Activated CD4-positive, alpha-beta memory T cell treated with anti-CD3 and anti-CD28 coated beads for 36 hours (primary cell): ENCODE measurements at places on chromosomes 3 and 15. TPM values are rescaled to one million over a fixed set of nuclear protein-coding genes. Genes with fewer than 3 reads are reported as not detected.

DNA sequence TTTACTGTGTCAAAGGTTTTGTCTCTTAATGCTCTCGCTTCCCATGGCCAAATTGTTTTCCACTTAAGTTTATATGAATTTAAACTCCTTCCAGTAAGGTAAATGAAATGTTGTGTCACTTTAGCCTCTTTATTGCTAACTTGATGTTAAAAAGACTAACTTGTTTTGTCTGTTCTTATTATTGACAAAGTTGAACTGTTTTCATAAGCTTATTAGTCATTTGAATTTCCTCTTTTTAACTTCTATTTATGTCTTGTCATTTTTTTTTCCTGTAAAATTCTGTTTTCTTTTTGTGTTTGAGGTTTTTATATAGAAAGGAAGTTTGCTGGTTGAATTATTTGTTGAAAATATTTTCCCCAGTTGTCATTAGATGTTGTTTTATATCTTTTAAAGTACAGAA is 25.8 kb downstream of the FAM98B start:
- no peak for DNase-seq
- peaks cover 27% of the 10 kb centered on the region for H3K4me1 ChIP-seq
- H3K4me3 ChIP-seq, result no peak overlapping the region
- H3K27me3 ChIP-seq, result no peaks in the 10 kb centered on the region

GRCh38 chr3:174192471-174192870 is 666.7 kb upstream of the NAALADL2 start:
- no peaks in the 10 kb centered on the region for H3K27me3 ChIP-seq
- H3K4me3 ChIP-seq, result no peak overlapping the region
- H3K36me3 ChIP-seq, result no peaks in the 10 kb centered on the region
- H3K4me1 ChIP-seq, result no peaks in the 10 kb centered on the region
- no peak for DNase-seq

DNA sequence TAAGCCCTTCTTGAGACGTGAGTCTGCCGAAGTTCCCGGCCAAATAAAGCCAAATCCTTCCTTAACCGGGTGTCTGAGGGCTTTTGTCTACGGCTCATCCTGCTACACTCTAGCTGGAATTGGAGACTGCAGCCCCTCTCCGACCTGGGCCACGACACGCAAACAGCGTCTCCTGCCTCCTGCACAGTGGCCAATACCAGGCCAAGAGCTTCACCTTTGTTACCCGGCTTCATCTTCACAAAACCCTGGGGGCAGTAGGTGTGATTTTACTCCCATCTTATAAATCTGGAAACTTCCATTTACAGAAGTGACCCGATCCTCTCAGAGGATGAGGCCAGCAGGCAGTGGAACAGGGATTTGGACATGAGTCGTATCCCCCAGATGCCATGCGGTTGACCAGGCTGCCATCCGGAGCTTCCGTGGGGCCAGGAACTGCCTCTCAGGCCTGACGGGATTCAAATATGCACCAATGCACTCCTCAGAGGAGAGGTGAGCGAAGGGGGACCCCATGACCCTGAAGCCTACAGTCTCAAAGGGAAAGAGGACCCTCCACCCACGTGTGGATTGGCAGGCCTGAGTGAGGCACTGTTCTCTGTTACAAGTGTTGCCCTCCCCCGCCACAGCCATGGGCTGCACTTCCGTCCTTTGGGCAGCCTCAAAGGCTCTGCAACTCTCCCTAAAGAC is 53.2 kb upstream of the KLF13 start:
- H3K27ac ChIP-seq, result no peak overlapping the region
- H3K4me1 ChIP-seq, result peaks cover 10% of the 10 kb centered on the region
- no peaks in the 10 kb centered on the region for H3K36me3 ChIP-seq
- H3K27me3 ChIP-seq, result no peaks in the 10 kb centered on the region
- peak; percentile 7 for DNase-seq

DNA sequence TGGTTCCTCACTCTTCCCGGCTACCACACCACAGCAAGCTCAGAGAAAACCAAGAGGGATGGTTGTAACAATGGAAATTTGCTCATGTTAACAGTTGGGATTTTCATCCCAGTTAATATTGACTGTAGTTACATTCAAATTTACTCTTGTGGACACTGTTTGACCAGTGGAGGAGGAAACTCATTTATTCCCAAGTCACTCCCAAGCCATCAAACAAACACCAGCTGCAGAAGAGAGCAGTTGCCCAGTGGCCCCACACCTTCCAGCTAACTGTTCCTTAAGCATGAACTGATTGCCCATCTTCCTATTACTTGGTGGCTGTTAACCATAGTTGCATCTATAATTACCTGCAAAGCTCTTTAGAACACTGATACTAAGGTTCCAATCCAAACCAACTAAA is 24.1 kb upstream of the MECOM start:
- H3K27me3 ChIP-seq, result peaks cover 12% of the 10 kb centered on the region
- no peak for DNase-seq
- H3K4me1 ChIP-seq, result no peaks in the 10 kb centered on the region
- no peak overlapping the region for H3K27ac ChIP-seq
- H3K4me3 ChIP-seq, result no peak overlapping the region

GRCh38 chr15:99333413-99333812 is 82.1 kb downstream of the LRRC28 start:
- no peaks in the 10 kb centered on the region for H3K36me3 ChIP-seq
- H3K27me3 ChIP-seq, result no peaks in the 10 kb centered on the region
- peaks cover 2% of the 10 kb centered on the region for H3K4me1 ChIP-seq

DNA sequence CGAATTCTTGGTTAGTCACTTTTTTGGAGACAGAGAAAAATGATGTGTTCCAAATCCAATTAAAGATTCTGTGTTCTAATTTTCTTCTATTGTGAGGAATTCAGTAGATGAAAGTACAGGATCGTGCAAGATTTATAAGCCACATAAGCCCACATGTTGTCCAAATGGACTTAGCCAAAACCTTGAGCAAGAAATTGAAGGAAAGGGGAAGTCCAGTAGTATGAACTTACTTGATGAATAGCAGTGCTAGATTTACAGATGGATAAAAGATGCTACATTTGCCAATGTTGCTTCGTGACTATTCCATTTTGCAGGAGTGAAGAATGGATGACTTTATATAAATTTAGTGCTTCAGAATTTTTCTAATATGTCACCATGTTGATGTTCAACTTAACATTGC is 120.0 kb upstream of the ATP11B start:
- no peak overlapping the region for H3K27ac ChIP-seq
- peaks cover 15% of the 10 kb centered on the region for H3K27me3 ChIP-seq
- H3K4me1 ChIP-seq, result no peaks in the 10 kb centered on the region

DNA sequence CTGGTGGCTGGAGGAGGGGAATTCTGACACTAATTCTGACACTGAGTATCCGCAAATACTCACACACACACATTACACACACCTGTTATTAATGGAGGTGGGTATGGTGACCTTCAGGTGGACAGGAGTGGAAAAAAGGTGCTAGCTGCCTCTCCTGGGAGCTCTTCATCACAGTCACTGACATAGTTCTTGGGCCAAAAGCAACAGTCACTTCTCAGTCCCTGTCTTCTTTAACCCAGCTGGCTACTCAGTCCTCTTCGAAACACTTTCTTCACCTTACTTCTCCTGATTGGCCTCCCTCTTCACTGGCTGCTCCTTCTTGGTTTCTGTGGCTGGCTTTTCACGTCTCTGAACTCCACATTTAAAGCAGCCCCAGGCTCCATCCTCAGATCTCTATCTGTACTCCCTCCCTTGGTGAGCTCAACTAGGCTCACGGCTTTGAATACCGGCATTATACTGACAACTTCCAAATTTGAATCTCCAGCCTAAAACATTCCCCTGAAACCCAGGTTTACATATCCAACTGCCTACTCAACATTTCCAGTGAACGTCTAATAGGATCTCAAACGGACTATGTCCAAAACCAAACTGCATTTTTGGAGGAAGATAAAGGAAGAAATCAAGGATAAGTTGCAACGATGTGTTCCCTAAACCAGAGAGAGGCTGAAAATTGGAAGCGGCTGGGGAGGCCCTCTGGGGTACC is 53.2 kb upstream of the HEG1 start:
- peaks cover 26% of the 10 kb centered on the region for H3K4me1 ChIP-seq
- no peak for DNase-seq
- no peak overlapping the region for H3K4me3 ChIP-seq
- H3K36me3 ChIP-seq, result no peaks in the 10 kb centered on the region
- no peak overlapping the region for H3K27ac ChIP-seq
- peaks cover 24% of the 10 kb centered on the region for H3K27me3 ChIP-seq

- peaks cover 39% of the 10 kb centered on the region for H3K36me3 ChIP-seq
- H3K27ac ChIP-seq, result no peak overlapping the region
- H3K4me1 ChIP-seq, result peaks cover 44% of the 10 kb centered on the region
- H3K27me3 ChIP-seq, result no peaks in the 10 kb centered on the region
Measured at GRCh38 chr3:141894524-141895176, 18.2 kb downstream of the ATP1B3 start.

- H3K36me3 ChIP-seq, result peaks cover 70% of the 10 kb centered on the region
- no peak for DNase-seq
- no peaks in the 10 kb centered on the region for H3K27me3 ChIP-seq
- no peak overlapping the region for H3K27ac ChIP-seq
- H3K4me1 ChIP-seq, result peaks cover 57% of the 10 kb centered on the region
- no peak overlapping the region for H3K4me3 ChIP-seq
Measured at GRCh38 chr3:156548902-156549301, 6.0 kb downstream of the SSR3 start.

GRCh38 chr15:89747708-89748682 is 3.1 kb downstream of the MESP1 start:
- H3K27me3 ChIP-seq, result peaks cover 4% of the 10 kb centered on the region
- no peak overlapping the region for H3K27ac ChIP-seq
- no peaks in the 10 kb centered on the region for H3K36me3 ChIP-seq
- no peak for DNase-seq
- no peak overlapping the region for H3K4me3 ChIP-seq
- peaks cover 3% of the 10 kb centered on the region for H3K4me1 ChIP-seq

- H3K4me3 ChIP-seq, result peak overlapping the region; percentile 71
- peaks cover 35% of the 10 kb centered on the region for H3K4me1 ChIP-seq
- H3K27me3 ChIP-seq, result peaks cover 40% of the 10 kb centered on the region
- peak; percentile 85 for DNase-seq
Measured at GRCh38 chr3:125141596-125142419, 70.7 kb downstream of the SLC12A8 start.

DNA sequence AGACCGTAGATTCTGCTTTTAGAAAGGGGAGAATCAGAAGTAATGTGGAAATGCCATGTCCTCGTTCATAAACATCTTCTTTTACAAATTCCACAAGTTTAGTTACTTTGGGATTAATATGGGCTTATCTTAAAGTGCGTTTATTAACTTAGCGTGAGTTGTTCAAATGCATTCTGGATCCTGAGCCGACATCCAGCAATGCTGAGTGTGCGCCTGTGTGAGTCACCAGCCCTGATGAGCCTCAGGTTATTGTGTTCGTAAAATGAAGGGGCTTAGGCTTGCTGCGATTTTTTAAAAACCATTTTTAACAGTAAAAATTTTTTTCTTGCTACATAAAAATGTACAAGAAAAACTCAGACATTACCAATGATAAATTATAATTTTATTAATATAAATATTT is 57.9 kb downstream of the TFRC start:
- DNase-seq, result no peak
- H3K27me3 ChIP-seq, result peaks cover 4% of the 10 kb centered on the region
- no peaks in the 10 kb centered on the region for H3K4me1 ChIP-seq
- no peak overlapping the region for H3K4me3 ChIP-seq

- H3K27me3 ChIP-seq, result peaks cover 30% of the 10 kb centered on the region
- H3K4me3 ChIP-seq, result no peak overlapping the region
- no peak for DNase-seq
Measured at GRCh38 chr3:180040966-180041365, 4.2 kb upstream of the PEX5L start.

GRCh38 chr15:39834256-39834655 is 51.6 kb upstream of the FSIP1 start:
- H3K27me3 ChIP-seq, result peaks cover 33% of the 10 kb centered on the region
- no peak overlapping the region for H3K4me3 ChIP-seq
- H3K27ac ChIP-seq, result no peak overlapping the region
- no peaks in the 10 kb centered on the region for H3K36me3 ChIP-seq
- no peak for DNase-seq
- H3K4me1 ChIP-seq, result no peaks in the 10 kb centered on the region

- no peaks in the 10 kb centered on the region for H3K36me3 ChIP-seq
- no peaks in the 10 kb centered on the region for H3K4me1 ChIP-seq
- no peak for DNase-seq
- no peak overlapping the region for H3K27ac ChIP-seq
- no peaks in the 10 kb centered on the region for H3K27me3 ChIP-seq
- H3K4me3 ChIP-seq, result no peak overlapping the region
Measured at GRCh38 chr3:23931597-23931996, 13.5 kb upstream of the NR1D2 start.

DNA sequence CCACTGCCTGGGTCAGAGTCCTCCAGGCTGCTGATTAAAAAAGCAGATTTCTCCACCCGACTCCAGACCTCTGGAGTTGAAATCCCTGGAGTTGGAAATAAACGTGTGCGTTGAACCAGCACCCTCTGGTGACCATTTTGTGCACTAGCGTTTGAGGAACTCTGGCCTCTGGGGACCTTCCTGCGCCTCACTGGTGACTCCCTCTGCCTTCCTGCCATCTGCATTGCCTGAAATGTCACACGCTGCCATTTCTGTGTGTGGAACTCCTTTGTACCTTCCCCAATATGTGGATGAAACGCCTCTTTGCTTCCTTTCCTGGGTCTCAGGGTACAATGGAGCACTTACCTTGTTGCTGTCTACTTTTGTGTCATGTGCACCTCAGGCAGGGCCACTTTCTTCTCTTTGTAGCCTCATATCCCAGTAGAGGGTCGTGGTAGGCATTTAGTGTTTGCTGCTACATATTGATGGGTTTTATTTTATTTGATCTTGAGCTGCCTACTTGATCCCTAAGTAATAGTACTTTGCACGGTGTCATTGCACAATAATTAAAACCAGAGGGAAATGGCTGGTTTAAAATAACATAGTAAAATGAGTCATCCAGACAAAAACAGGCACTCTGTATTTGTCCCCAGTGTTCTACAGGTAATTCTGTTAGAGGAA is 56.8 kb downstream of the GPR171 start:
- H3K27me3 ChIP-seq, result no peaks in the 10 kb centered on the region
- no peak overlapping the region for H3K4me3 ChIP-seq
- peak; percentile 70 for DNase-seq
- H3K36me3 ChIP-seq, result no peaks in the 10 kb centered on the region
- no peak overlapping the region for H3K27ac ChIP-seq

DNA sequence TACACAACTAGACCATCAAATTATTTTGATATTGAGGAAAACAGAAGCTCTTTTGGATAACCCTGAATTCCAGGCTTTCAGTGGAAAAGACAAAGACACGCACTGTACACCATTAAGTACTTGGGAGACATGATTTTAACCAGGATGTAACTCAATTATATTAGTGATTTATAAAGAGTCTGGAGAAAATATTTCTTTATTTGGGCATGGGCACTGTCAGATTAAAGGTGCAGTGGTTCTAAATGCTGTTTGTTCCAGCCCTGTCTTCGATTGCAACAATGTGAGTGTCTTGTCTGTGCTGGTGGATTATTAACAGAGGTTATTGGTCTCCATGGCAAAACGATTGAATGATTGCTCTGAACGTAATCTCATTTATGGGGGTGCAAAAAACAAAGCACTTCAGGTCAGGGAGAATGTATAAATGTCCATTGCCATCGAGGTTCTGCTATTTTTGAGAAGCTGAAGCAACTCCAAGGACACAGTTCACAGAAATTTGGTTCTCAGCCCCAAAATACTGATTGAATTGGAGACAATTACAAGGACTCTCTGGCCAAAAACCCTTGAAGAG is at the start of gene TM4SF4:
Gene TM4SF4, plus strand, starts transcription at position 448 of the 568 bp plus-strand sequence. CDS start 181 bp downstream, outside the sequence.
- no peaks in the 10 kb centered on the region for H3K36me3 ChIP-seq
- no peak for DNase-seq
- no peaks in the 10 kb centered on the region for H3K4me1 ChIP-seq
- peaks cover 1% of the 10 kb centered on the region for H3K27me3 ChIP-seq
- no peak within 1 kb of the TSS for H3K27ac ChIP-seq
- no peak within 1 kb of the TSS for H3K4me3 ChIP-seq

ACKR4 gene
- total RNA-seq, result not detected

GOLGA6B gene
- total RNA-seq, result not detected

ROPN1 gene
- not detected for total RNA-seq

TPRG1 gene
- total RNA-seq, result 11.5 TPM

KBTBD12 gene
- not detected for total RNA-seq

UBP1 gene
- 52.6 TPM for total RNA-seq

MKRN3 gene
- 3.8 TPM for total RNA-seq

DNAJA4 gene
- 39.6 TPM for total RNA-seq
